HL-60 (cell line): ENCODE measurements at places on chromosomes 7 and 10.

- no peak for DNase-seq
Measured at GRCh38 chr10:45429790-45430189, 55.8 kb downstream of the ALOX5 start.

GRCh38 chr10:79488870-79489269, 23.5 kb upstream of the EIF5AL1 start:
- DNase-seq, result no peak

- DNase-seq, result no peak
Measured at GRCh38 chr7:2190531-2190930, 42.2 kb downstream of the MAD1L1 start.

- DNase-seq, result no peak
Measured at GRCh38 chr10:89414879-89415821, 782 bp downstream of the IFIT5 start.

DNA sequence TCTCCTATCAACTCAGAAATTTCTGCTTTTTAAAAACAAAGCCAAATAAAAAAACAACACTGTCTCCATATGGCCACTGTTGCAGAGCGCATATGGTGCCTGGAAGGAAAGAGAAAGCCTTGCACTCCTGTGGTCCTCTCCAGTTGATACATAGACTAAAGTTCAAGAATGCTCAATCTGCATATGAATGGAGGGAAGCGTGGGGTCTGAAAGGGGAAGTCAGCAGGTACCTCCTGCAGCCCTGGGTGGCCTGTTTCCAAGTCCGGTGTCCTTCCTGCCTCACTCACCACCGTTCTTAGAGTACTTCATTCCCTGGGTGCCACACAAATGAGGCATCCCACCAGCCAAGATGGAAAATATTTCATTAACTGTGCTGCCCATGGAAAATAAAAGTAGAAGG, 138.3 kb upstream of the PALS2 start:
- no peak for DNase-seq

DNA sequence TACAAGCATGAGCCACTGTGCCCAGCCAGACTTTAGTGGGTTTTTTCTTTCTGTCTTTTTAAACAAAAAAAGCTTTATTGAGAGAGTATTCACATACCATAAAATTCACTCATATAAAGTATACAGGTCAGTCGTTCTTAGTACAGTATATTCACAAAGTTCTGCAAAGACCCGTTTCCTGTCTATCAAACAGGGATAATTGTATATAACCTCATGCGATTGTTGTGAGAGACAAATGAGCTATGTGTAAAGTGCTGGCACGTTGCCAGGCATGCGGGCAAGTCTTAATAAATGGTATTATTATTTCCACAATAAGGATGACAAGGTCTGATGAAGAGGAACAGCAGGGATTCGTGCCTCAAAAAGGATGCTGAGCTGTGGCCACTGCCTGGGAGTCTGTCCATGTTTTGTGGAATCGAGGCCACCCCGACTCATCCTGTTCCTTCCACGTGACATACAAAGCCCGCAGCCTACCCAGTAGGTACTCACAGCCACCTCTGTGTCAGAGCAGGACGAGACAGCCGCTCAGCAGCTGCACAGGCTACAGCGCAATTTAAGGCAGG, 51.6 kb downstream of the SMKR1 start:
- peak; percentile 58 for DNase-seq

DNA sequence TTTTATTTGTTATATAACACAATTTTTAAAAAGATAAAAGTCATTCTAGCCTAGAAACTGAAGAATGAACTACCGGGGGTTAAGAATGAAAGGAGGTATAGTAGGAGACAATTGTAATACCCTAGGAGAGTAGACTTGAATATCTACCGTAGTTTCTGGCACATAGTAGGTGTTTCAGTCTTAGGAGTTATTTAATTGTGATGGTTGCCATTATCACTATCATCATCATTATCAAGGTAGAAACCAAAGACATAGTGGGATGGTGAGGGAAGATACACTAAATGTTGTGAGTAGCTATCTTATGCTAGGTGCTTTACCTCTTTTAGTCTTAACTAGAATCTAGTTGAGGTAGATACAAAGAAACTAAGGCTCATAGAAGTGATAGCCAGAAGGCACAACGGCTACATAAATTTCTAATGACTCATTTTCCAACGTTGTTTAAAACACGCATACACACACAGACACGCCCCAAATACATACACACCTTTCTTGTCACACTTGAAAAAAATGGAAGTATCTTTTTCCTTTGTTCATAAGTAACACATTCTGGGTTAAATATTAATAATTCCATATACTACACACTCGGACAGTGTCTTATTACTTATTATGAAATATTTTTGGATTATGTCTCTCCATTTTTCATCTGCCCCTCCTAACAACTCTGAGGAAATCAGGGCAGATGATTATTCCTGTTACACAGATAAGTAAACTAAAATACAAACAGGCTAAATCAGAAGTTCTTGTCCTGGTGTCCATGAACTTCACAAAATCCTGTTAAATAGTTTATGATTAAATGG, 2.0 kb upstream of the ANLN start:
- DNase-seq, result no peak

DNA sequence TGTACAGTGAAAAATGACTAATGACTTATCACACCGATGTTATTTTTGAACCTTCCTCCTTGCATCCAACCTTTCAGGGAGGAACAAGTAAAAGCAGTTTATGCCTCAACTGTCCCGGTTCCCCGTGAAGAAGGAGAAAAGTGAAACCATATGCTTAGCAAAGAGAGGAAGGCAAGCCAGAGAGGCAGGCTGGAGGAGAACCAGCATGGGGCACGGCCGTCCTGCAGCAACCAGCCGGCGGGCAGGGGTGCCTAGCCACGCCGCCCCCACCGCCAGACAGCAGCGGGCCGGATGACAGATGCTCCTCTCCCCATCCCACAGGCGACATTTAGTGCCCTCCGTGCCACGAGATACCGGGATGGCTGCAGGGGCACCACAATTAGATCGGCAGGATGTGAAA, 421.4 kb upstream of the MGMT start:
- no peak for DNase-seq

DNA sequence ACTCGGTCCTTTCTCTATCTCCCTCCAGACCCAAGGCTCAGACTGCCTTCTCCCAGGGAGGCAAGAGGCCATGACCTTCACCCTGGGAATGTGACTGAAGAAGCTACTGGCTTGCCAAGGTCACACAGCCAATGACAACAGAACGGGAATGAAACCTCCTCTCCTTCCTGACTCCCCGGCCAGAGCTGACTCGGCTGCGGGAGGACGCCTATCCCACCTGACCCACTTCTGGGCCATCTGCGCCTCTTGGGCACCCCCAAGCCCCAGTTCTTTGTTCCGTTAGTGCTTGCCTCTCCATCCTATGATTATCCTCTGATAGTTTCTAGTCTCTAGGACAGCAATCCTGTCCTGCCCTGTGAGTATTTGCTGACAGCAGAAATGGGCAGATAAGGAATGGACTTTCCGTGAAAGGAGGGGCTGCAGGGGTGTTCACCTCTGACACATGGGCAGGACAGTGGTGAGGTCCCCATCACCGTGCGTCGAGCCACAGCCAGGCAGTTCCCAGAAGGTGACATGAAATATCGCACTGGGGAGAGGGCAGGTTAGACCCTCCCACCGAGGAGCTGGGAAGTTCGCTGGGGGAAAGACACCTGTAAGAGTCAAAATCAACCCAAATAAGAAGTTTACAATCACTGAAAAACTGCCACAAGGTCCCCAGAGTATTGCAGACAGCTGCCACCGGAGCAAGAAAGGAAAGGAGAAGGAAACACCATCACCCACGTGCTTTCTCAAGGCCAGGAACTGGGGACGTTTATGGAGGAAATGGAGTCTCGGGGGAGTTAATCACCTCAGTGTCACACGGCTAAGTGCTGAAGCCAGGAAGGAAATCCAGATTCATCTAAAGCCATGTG, 63.0 kb downstream of the INSIG1 start:
- no peak for DNase-seq
